Stimulated activated CD4-positive, alpha-beta T cell treated with anti-CD3 and anti-CD28 coated beads, TNF-alpha, amount 100 ng/mL, for 24 hours (primary cell): ENCODE measurements at places on chromosomes 7 and 10.

DNA sequence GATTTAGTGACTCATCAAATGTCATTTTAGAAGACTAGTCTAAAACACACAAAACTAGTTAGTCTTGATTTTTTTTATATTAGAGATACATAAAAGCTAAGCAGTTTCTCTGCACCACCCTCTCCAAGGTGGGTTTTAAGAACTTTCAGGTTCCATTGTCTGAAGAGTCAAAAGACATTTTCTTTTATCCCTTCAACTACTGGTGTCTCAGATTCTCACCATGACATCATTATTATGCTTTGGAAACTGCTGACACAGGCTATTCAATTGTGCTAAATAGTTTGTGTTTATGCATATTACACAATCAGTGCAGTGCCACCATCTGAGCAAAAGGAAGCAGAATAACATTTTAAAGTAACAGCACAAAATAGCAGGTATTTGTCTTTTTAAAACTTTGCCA, 52.2 kb downstream of the IGF2BP3 start:
- DNase-seq = no peak

DNA sequence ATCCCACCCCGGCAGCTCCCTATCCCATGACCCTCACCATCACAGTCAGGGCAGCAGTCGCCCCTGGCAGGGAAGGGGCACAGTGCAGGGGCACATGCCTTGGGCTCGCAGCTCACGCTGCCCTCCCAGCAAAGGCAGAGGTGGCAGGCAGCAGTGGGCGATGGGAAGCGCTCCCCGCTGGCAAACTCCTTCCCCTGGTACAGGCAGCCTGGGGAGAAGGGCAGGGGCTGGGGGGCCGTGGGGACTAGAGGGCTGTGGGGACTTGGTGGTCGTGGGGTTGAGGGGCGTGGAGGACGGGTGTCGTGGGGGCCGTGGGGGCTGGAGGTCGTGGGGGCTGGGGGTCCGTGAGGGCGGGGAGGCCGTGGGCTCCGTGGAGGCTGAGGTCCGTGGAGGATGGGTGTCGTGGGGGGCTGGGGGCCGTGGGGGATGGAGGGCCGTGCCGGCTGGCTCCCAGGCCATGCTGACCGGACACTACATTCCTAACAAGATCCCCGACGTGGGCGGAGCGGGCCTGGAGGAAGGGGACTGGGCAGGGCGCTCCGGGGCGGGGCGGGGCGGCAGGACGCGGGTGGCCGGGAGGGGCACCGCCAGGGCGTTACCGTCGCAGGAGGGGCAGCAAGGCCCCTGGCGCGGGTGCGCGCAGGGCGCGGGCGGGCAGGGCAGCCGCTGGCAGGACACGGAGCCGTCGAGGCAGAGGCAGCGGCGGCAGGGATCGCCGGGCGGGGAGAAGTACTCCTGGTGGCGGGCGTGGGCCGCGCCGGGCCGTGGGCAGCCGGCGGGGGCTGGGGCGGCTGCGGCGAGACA, 20.0 kb downstream of the KCP start:
- DNase-seq = no peak

DNA sequence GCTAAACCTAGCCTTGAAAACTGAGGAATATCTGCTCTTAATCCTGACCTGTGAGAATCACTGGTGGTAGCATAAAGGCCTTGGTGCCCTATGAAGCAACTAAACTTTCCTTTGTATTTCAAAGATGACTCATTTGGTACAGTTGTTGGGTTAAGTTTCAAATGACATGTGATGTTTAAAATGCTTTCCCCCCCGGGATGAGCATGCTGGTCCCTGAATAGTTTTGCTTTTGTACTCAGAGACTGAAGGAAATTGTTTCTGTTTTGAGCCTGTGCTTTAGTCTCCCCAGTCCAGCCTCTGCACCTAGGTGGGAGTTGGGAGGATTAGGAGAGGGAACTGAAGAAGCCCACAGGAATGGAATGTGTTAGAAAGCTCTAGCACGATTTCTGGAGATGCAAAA, 258.9 kb upstream of the NPY start:
- no peak for DNase-seq

GRCh38 chr7:33040803-33041516, 21.6 kb downstream of the NT5C3A start:
- peak; percentile 34 for DNase-seq

- no peak for DNase-seq
These were observed 5.7 kb downstream of the PON1 start for GRCh38 chr7:95318501-95319100.

GRCh38 chr10:36038316-36038955, 396.3 kb upstream of the FZD8 start:
- no peak for DNase-seq

- DNase-seq = no peak
These were observed 174.0 kb downstream of the PRKAG2 start for GRCh38 chr7:151702961-151703360.

DNA sequence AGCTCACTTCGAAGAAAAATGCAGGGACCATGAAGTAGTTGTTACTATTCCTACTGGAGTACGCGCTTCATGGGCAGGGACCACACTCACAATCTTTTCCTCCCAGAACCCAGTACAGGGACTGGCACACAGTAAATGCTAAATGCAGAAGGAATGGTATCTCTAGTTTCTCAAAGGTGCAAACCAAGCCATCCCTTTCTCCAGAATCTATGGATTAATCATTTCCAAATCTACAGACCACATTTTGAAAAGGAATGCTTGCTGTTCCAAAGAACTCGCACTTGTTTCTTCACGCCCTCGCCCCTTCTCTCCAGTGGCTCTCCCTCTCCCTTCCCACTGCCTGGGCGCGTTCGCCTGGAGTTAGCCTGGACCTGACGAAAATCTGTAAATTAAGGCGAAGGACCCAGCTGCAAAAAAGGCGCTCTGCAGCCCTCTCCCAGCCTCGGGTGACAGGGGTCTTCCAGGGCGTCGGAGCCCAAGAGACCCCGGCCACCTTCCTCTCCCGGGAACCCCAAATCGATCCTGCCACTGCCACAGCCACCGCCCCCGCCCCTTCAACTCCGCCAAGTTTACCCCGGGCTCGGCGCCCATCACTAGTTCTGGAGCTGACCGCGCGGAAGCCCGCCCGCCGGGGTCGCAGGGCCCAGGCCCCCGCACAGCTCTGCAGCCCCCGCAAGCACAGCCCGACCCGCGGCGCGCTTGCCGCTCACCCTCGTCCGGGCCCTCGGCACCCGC, 527 bp downstream of the PDIA4 start:
- DNase-seq = no peak

- no peak for DNase-seq
These were observed 185.3 kb upstream of the GDF10 start for GRCh38 chr10:47114680-47115186.

- no peak for DNase-seq
These were observed 141.8 kb downstream of the C7orf25 start for GRCh38 chr7:42770114-42770513.

DNA sequence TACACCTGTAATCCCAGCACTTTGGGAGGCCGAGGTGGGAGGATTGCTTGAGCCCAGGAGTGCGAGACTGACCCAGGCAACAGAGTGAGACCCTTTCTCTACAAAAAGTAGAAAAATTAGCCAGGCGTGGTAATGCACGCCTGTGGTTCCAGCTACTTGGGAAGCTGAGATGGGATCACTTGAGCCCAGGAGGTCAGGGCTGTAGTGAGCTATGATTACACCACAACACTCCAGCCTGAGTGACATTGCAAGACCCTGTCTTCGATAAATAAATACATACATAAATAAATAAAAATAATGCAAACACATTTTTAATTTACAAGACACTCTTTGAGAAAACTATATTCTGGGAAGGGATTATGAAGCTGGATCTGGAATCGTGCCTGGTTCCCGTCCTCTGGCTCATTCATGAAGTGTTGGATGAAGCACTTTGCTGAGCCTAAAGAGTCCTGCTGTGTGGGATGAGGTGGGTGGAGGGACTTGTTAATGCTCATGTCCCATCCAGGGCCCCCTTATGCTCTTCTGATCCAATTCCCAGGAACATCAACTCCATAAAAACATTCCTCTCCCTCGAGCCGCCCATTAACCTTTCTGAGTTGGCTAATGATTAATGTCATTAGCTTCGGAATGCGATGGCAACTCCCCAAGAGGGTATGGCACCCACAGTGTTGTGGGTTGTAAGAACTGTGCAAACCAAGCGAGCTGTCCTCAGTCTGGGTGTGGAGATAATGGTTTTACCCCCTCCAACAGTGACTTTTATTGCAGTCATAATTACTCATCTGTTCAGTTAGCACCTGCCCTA, 236.3 kb downstream of the BAMBI start:
- DNase-seq = no peak

DNA sequence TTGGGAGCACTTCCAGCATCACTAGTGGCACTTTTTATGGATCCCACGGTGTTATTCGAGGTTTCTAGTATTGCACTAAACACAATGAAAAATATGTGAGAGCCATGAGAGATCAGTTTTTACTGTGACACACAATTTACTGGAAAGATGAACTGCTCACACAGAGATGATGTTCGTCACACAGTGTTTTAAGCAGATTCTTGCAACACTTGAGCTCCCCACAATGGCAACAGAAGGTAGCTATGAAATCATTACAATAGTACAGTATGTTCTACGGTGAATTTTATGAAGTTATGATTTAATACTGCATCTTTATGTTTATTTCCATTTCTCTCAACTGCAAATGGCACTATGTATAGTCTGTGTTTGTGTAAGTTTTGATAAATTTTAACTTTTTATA, 27.4 kb upstream of the ENTPD1 start:
- no peak for DNase-seq

- DNase-seq = no peak
These were observed 634 bp upstream of the HOXA7 start for GRCh38 chr7:27156916-27157701.

GRCh38 chr7:94873239-94873638, 34.2 kb upstream of the PPP1R9A start:
- DNase-seq = no peak

DNA sequence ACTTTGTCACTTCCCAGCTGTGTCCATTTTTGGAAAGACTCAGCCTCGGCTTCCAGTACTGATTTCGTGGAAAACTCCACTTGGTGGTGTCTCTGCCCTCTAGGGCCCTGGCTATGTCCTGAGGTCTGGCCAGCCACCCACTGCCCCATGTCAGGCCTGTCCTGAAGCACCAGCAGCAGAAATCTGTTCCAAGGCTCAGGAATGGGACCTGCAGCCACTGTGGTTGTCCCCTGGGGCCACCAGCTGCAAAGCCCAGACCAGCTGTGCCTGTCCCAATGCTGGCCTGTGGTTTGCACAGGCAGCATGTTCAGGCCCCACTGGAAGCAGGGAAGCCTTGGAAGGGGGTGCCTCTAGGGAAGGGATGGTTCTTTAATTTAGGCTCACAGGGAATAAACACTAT, 21.2 kb downstream of the CXCL12 start:
- no peak for DNase-seq

GRCh38 chr7:136528329-136528728, 340.1 kb upstream of the CHRM2 start:
- no peak for DNase-seq

DNA sequence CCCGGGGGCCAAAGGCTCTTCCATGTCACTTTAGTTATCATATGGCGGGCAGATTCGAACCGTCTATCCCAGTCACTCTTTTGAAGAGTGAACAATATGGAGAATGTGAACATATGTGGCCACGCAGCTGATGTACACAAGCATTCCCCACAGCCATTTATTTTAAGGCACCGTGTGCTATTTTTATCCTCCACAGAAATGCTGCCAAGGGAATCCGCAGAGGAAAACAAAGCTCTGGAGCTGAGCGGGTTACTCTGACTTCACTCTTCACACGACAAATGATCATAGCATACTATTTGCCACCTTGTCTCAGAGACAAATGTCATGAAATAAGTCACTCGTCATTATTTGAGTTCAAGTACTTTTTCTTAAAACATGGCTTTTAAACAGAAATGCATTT, 100.3 kb downstream of the CTBP2 start:
- no peak for DNase-seq

GRCh38 chr7:44557485-44557884, 16.2 kb downstream of the DDX56 start:
- no peak for DNase-seq

- no peak for DNase-seq
These were observed 7.3 kb downstream of the PITX3 start for GRCh38 chr10:102233997-102234396.

DNA sequence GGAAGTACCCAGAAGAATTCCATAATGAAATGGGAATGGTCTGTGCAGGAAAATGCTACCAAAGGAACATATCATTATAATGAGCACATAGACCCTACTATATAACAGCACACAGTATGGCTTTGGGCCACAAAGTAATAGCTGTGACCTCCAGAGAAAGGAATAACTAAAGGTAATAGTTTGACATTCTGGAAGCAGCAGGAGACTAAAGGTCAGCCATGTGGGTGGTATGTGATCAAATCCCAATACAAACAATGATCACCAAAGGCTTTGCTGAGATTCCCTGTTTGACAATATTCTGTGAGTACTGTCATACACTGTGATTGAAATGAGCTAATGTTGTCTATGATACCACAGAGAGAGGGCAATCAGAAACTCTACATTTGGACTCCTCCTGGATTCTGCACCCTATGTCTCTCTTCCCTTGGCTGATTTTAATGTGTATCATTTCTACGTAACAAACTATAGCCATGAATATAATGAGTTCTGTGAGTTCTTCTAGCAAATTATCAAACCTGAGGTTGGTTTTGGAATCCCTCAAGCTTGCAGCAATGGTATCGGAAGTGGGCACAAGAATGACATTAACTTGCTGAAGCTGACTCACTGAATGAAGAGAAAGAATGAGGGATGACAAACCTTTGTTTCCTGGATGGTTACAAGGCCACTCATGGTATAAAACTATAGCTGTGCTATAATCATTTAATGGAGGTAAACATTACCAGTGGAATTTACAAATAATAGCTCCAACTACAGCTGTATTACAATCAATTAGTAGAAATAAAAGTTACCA, 99.6 kb downstream of the JMJD1C start:
- DNase-seq = no peak

DNA sequence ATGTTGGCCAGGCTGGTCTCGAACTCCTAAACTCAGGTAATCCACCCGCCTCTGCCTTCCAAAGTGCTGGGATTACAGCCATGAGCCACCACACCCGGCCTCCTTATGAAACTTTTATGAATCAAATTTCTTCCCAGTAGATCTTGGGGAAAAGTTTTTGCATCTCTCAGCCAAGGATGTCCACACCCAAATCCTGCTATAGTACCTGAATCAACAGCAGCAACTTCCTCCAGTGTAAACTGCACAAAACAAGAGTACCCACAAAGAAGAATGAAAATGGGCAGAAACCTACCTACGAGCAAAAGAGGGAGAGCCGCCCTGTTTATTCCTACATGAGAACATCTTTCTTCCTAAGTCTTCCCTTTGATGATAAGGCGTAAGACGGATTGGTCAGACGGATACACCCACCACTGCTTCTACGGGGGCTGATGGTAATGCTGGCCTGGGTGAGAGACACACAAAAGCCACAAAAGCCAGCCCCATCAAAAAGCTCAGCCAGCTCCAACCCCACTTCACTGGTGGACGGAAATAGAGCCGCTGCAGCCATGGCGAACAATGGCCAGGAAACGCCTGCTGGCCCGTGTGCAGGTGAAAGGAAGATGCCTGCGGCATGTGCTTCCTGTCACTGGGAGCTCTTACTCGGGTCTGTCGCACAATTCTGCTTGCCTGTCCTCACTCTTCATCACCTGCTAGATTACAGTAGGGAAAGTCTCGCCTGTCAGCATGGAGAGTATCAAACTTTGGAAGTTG, 10.4 kb downstream of the JCAD start:
- no peak for DNase-seq

GRCh38 chr10:4195213-4195612, 410.2 kb upstream of the KLF6 start:
- no peak for DNase-seq

- DNase-seq = no peak
These were observed 196.2 kb downstream of the TAX1BP1 start for GRCh38 chr7:27936047-27936767.
